ENCODE measurements at places on chromosomes 16 and 17.
A peak's percentile ranks its signal among the peaks of the same experiment; 100 is the strongest.

DNA sequence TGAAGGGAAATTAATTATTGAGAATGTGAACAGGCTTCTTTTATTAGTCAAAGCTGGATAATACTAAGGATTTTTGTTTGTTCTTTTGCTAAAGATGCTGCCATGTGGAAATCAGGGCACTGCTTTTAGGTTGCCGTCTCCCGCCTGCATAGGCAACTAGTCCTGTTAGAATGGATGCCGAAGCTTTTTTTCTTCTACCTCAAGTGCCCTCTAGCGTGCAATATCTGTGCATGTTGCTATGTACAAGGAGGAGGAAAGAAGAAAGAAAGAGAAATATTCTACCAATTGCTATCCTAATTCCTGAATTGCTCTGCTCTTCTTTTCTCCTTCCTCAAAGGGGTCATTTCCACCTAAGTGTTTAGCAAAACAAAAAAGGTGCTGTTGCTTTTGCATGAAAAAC is 5.2 kb upstream of the CDH8 start:
- DNase-seq: no peak

GRCh38 chr17:2023256-2023655 is 1.9 kb downstream of the RTN4RL1 start:
- no peak for DNase-seq

DNA sequence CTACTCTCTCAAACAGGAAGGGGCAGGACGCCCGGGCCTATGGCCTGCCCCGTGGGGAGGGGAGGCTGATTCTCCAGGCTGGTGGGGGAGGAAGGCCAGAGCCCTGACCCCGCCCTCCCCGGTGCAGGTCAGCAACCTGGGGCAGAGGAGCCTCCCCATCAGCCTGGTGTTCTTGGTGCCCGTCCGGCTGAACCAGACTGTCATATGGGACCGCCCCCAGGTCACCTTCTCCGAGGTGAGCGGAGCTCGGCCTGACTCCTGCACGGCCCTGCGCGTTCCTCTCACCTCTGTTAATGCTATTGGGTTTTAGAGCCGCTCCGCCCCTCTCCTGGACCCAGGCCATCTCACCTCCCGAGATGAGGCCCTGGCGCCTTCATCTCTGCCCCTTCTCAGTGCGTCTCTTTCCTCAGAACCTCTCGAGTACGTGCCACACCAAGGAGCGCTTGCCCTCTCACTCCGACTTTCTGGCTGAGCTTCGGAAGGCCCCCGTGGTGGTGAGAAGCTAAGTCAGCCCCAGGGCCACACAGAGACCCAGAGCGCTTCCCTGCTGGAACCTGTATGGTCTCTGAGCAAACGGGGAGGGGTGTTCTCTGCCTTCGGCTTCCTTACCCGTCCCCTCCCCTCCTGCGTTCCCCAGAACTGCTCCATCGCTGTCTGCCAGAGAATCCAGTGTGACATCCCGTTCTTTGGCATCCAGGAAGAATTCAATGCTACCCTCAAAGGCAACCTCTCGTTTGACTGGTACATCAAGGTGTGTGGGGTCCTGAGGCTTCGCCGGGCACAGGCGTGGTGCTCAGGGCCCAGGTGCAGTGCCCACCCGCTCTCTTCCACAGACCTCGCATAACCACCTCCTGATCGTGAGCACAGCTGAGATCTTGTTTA is 25.1 kb upstream of the ITGAX start:
- no peak for DNase-seq

DNA sequence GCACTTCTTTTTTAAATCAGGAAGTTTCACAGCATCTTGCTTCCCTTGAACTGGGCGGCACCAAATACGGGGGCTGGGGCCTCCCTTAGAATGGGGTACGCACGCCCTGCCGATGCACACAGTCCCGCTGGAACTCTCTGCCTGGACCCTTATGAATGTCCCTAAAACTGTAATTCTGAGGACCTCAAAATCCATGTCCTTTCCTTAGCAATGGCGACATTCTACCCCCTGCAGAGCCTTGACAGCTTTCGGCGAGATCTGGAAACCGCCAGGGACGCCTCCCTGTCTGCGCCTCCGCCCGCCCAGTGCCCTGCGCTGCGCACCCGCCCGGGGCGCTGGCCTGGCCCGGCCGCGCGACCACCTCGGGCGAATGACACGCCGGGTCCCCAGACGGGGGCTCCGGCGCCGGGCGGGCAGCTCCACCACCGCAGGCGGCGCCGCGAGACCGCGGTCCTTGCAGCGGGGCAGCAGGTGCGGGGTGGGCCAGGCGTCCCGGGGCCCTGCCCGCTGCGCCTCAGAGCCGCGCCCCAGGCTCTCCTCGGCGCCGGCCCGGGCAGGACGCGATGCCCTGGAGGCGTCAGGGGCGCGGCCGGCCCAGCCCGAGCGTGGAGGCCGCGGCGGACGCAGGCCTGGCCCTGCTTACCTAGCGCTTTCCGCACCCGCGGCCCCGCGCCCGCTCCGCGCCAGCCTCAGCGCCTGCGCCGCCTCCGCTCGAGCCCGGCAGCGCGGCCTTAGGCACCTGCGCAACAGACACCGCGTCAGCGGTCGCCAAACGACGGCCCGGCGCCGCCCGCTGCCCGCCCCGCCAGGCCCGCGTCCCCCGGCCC is 548 bp downstream of the HAGH start:
- DNase-seq: no peak

GRCh38 chr17:11736613-11737312 is 138.5 kb downstream of the DNAH9 start:
- DNase-seq: peak; percentile 19

DNA sequence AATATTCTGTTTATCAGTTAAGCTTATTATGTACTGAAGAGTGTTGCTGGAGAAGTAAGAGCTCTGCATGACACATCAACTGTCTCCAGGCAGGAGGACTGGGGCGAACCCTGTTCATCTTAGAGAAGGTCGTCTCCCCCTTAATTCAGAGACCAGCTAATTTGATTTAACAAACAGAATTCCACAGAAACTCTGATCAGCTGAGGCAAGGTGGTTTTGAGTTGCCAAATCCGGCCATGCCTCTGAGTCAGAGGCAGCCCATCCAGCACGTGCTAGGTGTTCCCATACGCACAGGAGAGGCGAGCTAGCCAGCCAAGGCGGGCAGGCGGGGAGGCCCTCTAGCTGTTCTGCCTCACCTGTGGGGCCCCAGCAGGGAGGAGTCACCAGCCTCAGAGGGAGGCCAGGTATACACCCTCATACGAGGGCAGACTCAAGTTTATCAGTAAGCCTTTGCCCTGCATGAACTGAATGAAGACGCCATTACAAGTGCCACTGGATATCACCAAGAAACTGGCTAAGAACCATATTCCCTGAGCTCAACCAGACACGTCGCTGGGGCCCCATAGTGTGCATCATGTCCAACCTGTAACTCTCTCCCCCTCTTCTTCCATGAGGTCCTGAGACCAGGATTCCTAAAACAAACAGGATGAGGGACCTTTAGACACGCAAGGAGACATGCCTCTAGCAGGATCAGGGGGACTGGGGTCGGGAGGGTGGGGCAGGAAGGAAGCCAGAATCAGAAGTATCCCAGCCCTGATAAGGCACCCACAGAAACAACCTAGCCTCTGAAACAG is 25.7 kb downstream of the STAT5A start:
- DNase-seq: no peak

DNA sequence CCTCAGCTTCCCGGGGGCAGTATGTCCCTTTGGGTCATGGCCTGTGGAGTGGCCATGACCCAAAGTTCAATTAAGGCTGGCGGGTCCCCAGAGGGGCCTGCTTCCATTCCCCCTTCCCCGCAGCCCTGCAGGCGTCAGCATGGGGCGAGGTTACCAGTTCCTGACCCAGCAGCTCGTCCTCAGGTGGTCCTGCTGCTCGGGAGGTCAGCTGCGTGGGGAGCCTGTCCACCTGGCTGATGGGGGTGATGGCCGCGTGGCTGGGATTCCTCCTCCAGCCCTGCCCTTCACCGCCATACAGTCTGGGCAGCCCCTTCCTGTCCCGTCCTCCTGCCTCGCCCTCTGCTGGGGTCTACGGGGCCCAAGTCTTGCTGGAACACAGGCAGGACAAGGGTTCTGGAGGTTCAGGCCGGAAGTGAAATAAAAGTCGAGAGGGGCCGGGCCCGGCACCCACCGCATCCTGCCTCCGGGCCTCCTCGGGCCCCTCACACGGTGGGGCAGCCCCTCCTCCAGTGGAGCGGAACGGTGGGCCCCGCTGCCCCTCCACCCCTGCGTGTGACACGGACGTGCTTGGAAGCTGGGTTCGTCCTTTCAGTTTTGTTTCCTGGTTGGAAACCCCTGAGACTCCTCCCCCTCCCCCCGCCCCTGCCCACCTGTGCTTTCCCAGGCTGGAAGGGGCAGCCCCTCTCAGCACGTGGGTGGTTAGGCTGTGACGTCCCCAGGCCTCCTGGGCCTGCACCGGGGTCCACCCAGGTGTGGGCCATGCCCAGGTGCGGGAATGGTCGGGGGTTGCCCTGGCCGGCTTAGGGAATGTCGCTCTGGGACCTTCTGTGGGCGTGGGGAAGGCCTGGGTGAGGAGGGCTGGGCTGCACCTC is 6.8 kb downstream of the UBALD2 start:
- DNase-seq: no peak

- DNase-seq: no peak
Measured at GRCh38 chr17:60398227-60398959, 6.5 kb upstream of the USP32 start.

- no peak for DNase-seq
Measured at GRCh38 chr17:9855036-9855435, 29.3 kb downstream of the GLP2R start.

DNA sequence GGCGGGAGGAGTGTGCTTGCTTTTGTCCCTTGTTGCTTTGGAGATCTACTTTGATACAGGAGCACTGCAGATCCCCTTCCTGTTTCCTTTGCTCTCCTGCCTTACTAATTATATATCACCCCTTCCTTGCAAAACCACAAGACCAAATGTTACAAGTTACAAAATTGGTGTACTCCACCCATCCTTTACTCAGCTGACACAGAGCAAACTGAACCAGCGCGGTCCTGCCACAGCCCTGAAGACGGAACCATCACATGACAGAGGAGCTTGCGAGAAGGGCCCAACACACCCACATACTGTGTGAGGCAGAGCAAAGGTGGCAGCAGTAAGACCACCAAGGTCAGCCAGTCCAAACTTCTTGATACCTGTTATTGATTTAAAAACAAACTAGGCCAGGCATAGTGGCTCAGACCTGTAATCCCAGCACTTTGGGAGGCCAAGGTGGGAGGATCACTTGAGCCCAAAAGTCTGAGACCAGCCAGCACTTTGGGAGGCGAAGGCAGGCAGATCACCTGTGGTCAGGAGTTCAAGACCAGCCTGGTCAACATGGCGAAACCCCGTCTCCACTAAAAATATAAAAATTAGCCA is 33.2 kb downstream of the CYTH1 start:
- no peak for DNase-seq

DNA sequence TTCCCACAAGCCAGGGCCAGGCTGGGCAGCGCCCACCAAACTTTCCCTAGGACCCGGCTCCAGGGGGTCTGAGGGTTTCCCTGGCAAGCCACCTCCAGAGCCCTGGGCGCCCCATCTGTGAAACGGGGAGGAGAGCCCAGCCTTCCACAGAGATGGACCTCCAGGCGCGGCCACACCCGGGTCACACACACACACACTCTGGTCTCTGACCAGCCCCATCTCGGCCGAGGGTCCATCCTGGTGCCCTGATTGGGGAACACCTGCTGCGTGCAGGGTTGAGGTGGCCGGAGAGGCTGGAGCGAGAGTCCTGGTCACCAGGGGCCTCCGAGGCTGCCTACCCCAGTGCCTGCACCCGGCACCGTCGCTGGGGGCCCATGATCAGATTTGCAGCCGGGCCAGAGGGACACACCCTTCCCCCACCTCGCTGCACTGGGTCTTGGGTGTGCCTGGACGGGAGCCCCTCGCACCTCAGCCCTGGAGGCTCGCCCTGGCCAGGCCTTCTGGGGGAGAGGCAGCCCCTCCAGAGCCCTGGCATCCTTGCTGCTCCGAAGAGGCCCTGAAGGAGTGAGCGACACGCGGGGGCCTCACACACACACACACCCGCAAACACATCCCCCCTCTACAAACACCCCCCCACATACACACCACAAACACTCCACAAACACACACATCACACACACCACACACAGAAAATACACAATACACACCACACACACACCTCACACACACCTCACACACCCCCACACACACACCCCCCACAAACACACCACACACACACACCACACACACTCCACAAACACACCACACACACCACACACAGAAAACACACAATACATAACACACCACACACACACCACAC is 29.7 kb downstream of the SLC25A10 start:
- DNase-seq: no peak

DNA sequence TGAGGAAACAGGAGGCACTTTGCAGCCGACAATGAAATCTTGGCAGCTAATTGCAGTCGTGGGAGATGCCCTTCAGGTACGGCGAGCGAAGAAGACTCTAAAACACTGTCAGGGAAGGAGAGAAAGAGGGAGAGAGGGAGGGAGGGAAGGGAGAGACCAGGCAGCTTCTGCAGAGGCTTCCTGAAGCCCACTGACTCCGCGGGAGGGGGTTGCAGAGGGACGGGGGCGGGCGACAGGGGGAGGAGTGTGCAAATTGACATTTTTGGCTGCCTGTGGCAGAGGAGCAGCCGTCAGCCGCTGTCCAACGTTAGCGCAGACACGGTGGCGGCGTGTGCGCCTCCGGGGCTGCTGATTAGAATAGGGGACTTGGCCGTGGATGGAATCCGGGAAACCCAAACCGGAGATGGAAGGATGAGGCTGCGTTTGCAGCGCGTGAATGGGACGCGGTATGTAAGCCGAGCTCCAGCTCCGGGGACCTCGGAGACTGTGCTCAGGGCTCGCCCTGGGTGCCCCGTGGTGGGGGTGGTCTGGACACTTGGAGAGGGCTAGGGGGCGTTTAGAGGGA is 849.1 kb upstream of the RBFOX1 start:
- peak; percentile 10 for DNase-seq

DNA sequence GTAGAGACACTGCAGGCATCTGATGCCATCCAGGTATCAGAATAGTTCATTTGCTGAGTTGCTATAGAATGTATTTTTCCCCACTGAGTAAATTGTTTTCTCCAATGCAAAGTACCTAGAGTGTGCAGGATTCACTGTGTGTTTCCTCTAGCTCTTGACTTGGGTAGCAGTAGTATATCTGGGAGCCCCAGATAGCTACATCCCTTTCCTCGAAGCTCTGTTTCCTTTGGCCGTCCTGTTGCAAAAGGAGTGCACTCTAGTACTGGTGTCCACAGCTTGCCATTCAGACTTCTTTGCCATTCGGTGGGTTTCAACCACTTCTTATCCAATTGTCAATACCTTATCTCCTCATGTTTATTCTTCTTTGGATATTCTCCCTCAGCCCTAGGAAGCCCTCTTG is 12.8 kb downstream of the ABCA8 start:
- no peak for DNase-seq

GRCh38 chr16:61295311-61295710 is 740.9 kb downstream of the CDH8 start:
- DNase-seq: no peak

GRCh38 chr17:3879186-3879585 is 13.7 kb downstream of the CAMKK1 start:
- DNase-seq: no peak

- DNase-seq: no peak
Measured at GRCh38 chr16:79008869-79009179, 591.7 kb downstream of the MAF start.

DNA sequence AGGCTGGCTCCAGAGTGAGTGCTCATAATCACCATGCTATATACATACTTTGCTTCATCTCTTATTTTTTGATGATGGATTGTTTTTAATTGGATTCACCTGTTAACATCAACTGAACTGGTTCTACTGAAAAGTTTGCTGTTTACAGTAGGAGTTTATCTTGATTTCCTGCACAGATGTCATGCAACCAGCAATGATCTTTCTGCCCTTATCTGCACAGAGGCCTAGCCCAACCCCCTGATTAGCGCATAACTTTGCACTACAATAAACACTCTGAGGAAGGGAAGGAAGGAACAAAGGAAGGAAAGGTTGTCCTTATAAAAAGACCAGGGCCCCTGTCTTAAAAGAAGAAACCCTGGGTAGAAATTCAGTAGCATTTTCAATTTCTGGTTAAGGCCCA is 152.9 kb downstream of the RGS9 start:
- no peak for DNase-seq

All from amygdala (tissue), 56 donors.